ENCODE measurements at places on chromosomes 1 and 21.

DNA sequence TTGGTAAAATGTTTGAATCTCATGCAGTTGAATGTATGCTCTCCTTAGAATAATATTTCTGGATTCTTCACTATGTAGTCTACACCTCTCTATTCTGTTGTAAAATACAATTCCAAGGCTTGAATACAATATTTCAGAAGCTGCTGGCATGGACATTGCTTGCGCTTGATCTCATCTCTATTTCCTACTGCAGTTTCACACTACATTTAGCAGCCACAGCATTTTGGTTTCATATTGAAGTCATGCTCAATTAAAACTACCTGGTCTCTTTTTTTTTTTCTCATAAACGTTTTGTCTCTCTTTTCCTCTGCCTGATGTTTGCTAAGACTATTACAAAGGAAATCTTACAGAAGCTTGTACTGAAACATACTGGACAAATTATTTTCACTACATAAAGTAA lies 631.0 kb upstream of the TMPRSS15 start:
- no peak for DNase-seq

- no peak for DNase-seq
Observed at GRCh38 chr1:59885160-59885832, 41.3 kb downstream of the CYP2J2 start.

GRCh38 chr1:239951511-239952140 lies 140.1 kb upstream of the FMN2 start:
- DNase-seq: peak; percentile 23

GRCh38 chr1:96370757-96371156 lies 350.8 kb upstream of the PTBP2 start:
- no peak for DNase-seq

DNA sequence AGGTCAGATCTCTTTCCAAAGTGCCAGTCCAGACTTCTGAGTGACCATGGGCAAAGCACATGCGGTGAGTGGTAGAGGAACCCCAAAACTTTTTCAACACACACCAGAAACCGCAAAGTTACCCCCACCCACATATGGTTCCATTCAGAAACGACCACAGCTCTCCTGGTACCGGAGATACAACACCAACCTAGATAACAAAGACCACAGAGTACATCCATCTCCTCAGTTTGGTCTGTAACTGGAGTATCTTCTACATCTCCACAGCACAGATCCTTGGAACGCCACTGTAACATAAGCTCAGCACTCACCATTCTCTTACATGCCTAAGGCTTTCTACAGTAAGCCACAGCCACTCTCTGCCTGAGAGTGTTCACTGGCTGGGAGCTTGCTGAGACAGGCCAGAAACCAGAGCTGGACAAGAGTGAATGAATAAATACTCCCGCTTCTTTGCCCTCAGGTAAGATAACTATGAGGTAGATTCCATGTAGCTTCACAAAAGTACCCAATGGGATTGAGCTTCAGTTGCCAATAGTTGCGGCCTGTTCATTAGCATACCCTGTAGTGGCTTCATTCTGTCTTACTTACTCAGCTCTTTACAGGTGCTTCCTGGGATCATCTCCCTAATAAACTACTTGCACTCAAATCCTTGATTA lies 81.8 kb downstream of the SMYD3 start:
- no peak for DNase-seq

GRCh38 chr1:221343607-221344006 lies 398.3 kb downstream of the DUSP10 start:
- no peak for DNase-seq

GRCh38 chr1:221631556-221631955 lies 110.3 kb downstream of the DUSP10 start:
- no peak for DNase-seq

GRCh38 chr1:86692641-86693040 lies 11.7 kb upstream of the SH3GLB1 start:
- no peak for DNase-seq

GRCh38 chr1:58013237-58013636 lies 533.3 kb downstream of the OMA1 start:
- DNase-seq: no peak

GRCh38 chr1:6200188-6200809 lies 904 bp upstream of the RPL22 start:
- no peak for DNase-seq

DNA sequence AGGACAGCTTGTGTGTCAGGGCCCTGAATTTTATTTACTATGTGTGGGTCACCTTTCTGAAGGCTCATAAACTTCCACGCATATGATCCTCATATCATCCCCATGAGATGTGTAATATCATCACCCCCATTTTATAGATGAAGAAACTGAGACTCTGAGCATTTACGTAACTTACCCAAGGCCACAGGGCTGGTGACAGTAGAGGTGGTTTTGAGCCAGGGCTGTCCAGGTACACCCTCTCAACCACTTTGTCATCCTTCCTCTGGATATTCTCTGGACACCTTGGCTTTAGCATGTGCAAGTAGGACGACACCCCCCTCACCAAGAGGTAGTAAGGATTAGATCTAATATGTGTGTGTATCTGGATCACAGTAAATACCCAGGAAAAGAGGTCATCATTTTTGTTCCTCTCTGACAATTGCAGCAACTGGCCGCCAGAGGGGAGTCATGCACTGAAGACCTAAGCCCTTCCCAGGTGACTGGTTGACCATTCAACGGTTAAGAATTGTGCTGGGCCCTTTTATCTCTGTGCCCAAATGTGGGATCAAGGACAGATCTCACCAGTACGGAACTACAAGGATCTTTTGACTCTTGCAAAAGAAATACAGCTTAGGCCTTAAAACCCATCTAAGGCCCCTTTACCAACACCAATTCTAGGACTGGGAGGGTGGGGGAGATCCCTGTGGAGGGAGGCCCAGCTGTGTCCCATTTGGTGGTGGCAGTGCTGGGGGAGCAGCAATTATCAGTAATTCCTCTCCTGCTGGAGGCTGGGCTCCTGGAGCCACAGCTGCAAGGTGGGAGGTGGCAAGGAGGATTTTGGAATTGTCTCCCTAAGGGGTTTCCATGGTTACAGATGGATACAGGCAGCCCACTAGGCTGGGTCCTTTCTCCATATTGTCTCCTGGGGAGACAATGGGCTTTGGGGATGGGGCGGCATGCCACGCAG lies 13.7 kb upstream of the E2F2 start:
- peak; percentile 78 for DNase-seq

Measured in CD4-positive, alpha-beta T cell treated with Interleukin-15 for 4 hours (primary cell).